Cortex of kidney (tissue), 1 donor: ENCODE measurements at places on chromosomes 2 and 18.

- DNase-seq = no peak
These were observed 115.5 kb downstream of the HDAC4 start for GRCh38 chr2:239285071-239285931.

GRCh38 chr2:162111958-162112850 is 38.2 kb upstream of the DPP4 start:
- no peak for DNase-seq

DNA sequence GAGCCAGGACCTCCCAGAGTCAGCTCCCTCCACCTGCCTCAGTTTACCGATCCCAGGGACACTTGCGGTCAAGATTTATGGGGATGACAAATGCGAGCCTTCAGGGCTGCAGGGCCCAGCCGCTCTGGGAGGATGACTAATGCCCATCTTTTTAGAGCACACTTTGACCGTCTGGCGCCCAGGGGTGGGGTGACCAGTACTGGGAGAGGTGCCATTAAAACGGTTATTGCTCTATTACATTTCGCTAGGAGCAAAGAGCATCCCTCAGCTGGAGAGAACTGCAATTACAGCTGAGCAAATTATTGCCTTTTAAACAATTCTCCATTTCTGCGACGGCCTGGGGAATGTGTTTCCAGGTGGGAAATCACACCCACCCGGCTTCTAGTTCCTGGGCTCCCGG is 42.6 kb upstream of the HPCAL1 start:
- no peak for DNase-seq

DNA sequence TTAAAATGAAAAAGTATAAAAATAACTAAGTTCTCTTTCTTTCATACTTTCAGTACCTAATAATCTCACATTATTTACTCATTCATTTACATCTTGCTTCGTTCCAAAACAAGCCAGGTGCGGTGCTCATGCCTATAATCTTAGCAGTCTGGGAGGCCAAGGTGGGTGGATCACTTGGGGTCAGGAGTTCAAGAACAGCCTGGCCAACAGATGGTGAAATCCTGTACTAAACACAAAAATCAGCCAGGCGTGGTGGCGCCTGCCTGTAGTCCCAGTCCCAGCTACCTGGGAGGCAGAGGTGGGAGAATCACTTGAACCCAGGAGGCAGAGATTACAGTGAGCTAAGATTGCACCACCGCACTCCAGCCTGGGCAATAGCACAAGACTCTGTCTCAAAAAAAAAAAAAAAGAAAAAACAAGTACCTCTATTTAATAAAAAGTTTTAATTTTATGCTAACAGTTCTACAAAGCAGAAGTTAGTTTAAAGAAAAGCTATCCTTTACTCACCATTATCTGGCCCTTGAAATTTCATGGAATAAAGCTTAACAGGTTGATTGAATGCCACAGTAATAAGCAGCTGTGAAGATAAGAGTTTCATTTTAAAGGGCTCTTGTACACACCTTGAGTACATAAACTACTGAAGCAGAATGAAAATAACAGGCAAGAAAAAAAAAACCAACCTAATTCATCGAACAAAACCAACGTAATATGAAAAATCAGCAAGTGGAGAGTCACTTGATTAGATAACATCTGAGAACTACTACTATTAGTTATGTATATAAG is 22.5 kb downstream of the TXNL1 start:
- DNase-seq = no peak

- no peak for DNase-seq
These were observed 7.8 kb downstream of the PTMA start for GRCh38 chr2:231715988-231716616.

DNA sequence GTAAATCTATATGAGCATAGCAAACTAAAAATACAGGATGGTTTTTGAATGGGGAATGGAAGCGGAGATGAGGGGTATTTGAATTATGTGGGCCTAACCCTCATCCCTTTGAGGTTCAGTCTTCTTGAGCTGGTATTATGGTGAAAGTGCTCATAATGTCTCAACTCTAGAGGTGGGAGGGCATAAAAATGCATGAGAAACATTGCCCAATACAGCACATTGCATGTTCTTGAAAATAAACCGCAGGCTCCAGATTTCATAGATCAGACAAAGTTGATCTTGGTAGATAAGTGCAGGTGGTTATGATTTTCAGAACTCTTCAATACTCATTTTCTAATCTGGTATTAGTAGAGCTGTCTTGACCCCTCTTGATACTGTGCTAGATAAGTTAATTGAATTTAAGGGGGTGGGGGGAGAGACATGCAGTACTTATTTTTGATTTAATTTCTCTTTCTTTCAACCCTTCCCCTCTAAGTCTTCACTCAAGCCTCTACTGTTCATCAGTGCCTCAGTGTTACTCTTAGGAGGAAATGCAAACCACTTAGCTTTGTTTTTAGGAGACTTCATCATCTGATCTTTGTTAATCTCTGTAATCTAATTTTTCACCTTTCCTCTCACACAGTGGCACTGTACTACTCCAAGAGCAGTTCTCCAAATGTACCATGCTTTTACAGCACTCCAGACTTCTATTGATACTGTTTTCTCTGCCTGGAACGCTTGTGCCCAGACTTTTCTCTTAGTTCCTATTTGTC is 22.2 kb downstream of the XRCC5 start:
- DNase-seq = no peak

DNA sequence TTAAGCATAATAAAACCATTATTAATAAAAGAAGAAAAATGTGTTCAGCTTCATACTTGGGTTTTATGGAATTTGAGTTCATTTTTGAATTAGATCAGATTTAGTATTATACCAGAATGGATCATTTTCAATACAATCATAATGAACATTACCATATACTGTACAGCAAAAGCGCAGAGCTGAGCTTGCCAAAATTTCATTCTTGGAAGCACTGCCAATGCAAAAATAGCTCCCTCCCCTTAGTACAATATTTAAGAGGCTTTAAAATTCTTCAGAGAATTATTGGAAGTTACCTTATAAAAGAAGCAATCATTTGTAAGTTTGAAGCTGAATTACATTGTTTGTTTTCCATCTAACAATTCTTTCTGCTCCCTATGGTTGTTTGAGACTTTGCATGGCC is 938.1 kb upstream of the SLC39A10 start:
- no peak for DNase-seq

DNA sequence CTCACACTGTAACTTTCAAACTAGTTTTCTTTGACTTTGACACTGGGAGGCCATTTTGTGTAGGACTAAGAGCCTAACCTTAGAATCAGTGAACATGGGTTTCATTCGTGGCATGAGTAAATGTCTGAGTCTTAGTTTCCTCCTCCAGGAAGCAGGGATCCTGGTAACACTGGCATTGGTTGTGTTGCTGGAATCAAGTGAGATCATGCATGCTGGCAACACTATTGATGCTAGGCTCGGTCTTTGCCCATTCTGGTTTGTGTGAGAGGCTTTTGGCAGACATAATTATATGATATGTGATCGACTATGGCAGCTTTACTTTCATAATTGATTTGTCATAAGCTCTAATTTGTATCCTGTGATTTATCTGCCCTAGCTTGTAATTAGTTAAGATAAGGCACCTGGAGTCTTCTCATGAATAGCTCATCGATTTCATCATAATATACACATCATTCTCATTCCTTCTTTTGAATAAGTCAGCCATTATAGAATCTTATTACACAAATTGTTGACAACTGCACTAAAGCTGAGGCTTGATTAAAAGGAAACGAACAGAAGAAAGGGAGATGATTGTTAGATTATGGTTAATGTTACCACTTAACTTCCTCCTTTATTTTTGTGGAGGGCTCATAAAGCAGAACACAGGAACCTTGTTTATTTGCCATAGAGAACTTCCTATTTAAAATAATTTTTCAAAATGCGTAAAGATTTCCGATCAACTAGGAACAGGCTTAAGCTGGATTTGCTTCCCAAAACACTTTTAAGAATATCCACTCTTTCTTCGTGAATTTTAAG is 12.6 kb downstream of the PPP1R1C start:
- no peak for DNase-seq

DNA sequence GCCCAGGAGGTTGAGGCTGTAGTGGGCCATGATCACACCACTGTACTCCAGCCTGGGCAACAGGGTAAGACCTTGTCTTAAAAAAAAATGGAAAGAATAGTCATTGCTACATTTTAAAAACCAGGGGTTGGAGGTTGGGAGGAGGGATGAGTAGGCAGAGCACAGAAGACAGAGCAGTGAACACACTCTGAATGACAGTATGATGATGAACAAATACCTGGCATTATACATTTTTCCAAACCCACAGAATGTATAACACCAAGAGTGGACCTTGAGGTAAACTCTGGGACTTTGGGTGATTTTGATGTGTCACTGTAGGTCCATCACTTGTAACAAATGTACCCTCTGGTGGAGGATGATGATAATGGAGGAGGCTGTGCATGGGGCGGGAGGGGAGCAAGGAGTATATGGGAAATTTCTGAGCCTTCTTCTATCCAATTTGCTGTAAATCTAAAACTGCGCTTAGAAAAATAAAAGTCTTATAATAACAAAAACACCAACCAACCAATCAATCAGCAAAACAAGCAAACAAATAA is 111.4 kb upstream of the PGAP1 start:
- DNase-seq = no peak

- no peak for DNase-seq
These were observed 61.6 kb downstream of the MFSD6 start for GRCh38 chr2:190469771-190470170.

- no peak for DNase-seq
These were observed 1079.8 kb upstream of the ZEB2 start for GRCh38 chr2:145599756-145600155.

- no peak for DNase-seq
These were observed 26.6 kb downstream of the POLE4 start for GRCh38 chr2:74984947-74985637.

GRCh38 chr2:241563571-241563980 is 5.0 kb downstream of the BOK start:
- DNase-seq = no peak

DNA sequence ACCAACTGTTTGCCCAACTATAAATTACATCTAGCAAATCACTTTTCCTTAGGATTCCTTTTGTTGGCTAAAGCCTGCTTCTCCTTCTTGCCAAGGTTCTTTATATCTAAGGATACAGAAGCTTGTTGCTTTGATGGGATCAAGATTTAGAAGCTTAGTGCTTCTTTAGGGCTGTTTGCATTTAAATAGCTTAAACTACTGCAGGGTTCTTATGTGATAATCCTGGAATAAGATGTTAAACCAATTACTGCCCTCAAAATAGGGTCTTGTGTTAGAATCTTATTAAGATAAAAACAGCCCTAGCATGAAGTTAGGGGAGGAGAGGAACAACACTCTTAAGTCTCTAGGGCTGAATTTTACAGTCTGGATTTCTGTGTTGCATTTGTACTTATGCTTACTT is 64.2 kb downstream of the KIF5C start:
- DNase-seq = no peak

GRCh38 chr2:159891917-159892730 is 94.1 kb upstream of the CD302 start:
- no peak for DNase-seq

DNA sequence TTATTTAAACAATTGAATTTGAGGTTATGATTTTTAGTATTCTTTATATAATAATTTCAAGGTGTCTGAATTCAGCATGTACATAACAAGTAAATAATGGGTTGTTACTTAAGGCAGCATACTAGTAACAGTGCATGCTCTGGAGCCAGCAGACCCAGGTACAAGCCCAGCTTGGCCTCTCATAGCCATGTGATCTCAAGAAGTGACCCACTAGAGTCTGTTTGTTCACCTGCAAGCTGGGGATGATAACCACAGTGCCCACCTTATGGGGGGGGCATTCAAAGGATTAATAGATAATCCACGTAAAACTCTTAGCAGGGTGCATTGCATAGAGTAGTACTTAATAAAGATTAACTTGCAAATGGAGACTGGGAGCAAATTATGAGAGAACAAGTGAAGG is 163.6 kb downstream of the TRABD2A start:
- no peak for DNase-seq

DNA sequence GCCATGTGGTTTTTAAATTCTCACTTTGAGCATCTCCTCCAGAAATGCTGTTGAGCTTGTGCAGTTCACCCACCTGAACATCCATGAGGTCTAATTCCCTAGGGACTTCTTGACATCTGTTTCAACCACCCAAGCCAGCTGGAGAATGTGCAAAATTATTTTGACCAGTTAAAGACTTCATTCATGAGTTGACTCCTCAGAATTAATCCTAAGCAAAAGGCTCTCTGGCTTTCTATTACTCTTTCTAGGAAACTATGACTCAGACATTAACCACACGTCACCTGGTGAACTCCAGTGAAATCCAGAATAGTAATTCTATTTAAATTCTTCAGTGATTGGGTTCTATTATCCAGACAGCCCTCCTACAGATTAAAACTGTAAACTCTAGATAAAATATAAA is 247.5 kb downstream of the NBAS start:
- DNase-seq = no peak

- no peak for DNase-seq
These were observed 114.1 kb upstream of the MYCN start for GRCh38 chr2:15826273-15826717.

DNA sequence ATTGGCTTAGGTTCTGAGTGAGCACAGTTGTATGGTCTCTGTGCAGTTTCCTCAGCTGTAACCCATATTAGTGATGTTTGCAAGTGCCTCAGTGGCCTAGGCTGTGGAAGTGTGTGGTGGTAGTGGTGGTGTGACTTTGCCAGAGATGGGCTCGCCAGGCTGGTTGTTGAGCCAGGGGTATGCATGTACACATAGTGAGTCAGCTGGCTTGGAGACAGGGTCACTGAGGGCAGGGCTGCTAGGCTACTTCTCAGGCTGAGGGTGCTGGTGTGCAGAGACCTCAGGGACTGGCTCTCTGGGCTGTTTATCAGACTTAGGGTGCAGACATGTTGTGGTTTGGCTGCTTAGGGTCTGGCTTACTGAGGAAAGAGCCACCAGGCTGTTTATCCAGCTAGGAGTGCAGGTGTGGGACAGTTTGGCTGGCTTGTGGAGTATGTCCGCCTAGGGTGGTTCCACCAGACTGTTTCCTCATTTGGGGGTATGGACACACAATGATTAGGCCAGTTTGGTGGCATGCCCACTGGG is 15.0 kb downstream of the APLF start:
- no peak for DNase-seq

- no peak for DNase-seq
These were observed at the start of gene ZAP70 for GRCh38 chr2:97713296-97714083. Gene ZAP70 (plus strand): TSS chr2:97713576. CDS start chr2:97724037, 10,461 bp downstream.

DNA sequence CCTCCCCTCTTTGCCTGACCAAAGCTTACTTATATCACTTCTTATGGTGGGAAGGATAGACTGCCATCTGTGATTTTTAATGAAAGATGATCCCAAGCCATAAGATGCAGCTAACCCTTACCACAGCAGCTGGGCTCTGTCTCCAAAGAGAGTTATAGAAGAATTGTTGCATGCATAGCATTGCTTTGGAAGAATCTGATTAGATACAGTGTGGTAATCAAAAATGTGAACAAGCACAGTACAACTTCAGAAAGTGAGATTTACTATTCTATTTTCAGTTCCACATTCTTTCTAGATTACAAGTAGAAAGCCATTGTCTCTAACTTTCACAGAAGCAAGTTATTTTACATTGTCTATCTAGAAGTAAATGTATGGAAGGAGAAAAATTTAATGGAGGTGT is 129.0 kb upstream of the ACVR2A start:
- DNase-seq = no peak

- DNase-seq = no peak
These were observed 147.3 kb upstream of the UNC80 start for GRCh38 chr2:209624192-209624938.

GRCh38 chr2:195697681-195698220 is 40.7 kb downstream of the SLC39A10 start:
- no peak for DNase-seq

- DNase-seq = no peak
These were observed 221.4 kb upstream of the TFPI start for GRCh38 chr2:187775651-187776050.

GRCh38 chr18:46264255-46264654 is 160.1 kb downstream of the HAUS1 start:
- no peak for DNase-seq
